Spleen (tissue), 13 donors: ENCODE measurements at places on chromosomes 12 and 14. TPM values are rescaled to one million over a fixed set of nuclear protein-coding genes. Genes with fewer than 3 reads are reported as not detected.
A peak's percentile ranks its signal among the peaks of the same experiment; 100 is the strongest.

LRRK2 gene
- total RNA-seq: 59.9 TPM

GRCh38 chr14:80037349-80037748 lies 174.0 kb downstream of the DIO2 start:
- no peak for DNase-seq

DNA sequence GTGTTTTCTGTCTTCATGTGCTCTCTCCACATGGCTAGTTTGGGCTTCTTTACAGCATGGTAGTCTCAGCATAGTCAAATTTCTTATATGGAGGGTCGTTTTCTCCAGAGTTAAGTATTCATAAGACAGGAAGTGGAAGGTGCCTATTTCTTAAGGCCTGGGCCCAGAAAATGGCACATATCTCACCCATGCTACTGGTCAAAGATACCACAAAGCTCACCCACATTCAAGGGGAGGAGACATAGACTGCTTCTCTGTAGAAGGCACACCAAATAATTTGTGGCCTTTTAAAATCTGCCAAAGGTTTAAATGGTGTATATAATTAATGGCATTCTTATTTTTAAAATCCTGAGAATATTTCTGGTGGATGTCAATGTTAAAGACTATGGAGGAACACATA lies 44.8 kb downstream of the CCDC91 start:
- DNase-seq: no peak

- DNase-seq: no peak
Measured at GRCh38 chr12:18700271-18700670, 37.5 kb downstream of the PLCZ1 start.

- DNase-seq: no peak
Measured at GRCh38 chr12:115354007-115354890, 670.3 kb upstream of the TBX3 start.

DNA sequence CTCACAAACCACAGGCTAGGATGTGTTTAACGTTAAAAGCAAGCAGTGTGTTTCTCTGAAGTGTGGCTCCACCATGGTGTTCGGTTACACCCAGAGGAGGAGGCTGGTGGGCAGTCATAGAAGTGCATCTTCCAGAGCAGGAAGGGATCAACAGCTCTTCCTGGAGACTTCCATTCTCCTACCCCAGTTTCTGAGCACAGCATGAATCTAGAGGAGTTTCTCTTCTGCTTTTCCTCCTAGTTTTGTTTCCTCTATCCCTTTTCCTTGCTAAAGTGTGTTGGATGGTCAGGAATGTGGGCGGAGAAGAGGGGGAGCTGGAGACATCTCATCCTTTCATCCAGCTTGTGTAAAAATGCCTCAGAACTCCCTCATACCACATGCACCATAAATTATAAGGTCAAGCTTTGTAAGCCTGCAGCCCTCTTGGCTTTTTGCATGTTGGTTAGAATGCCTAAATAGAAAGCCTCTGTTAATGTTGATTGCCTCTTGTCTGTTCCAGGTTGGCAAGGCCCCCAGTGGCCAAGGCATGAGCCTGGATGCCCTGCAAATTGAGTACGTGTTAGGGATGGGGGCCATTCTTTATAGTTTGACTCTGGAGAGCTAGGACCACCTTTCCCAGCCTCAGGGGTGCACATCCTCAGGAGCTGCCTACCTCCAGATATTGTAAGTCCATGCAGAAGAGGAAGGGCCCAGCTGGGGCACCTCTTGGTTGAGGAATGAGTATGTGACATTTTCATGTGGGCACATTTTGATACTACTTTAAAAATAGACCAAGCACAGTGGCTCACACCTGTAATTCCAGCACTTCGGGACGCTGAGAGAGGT lies 4.0 kb upstream of the CKAP4 start:
- DNase-seq: no peak

GRCh38 chr14:77023001-77023996 lies 5.2 kb downstream of the IRF2BPL start:
- DNase-seq: no peak

- DNase-seq: no peak
Measured at GRCh38 chr12:76921100-76921471, 42.3 kb upstream of the CSRP2 start.

GRCh38 chr14:94486883-94487282 lies 10.9 kb upstream of the SERPINA9 start:
- DNase-seq: no peak

MGP gene
- 96.6 TPM for total RNA-seq

- no peak for DNase-seq
Measured at GRCh38 chr14:24390701-24391468, 7.9 kb upstream of the NYNRIN start.

TM7SF3 gene
- total RNA-seq: 54.8 TPM

- DNase-seq: no peak
Measured at GRCh38 chr14:20603813-20604690, 12.9 kb upstream of the RNASE12 start.

DNA sequence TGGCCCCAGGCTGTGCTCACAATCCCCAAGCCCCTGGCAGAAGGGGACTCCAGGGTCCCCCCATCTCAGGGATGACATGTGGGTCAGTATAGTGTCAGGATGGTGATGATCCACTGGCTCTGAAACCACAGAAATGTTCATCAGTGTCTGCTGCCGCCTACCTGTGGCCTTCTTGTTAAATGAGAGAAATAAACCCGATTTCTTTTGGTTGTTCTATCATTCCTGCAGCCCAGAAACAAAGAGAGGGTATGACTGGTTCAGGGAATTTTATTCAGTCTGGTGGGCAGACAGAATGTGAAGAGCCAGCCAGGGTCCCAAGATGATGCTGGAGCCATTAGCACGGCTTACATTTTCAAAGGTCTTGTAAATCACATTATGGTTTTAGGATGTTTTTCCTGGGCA lies 86.6 kb downstream of the CRADD start:
- no peak for DNase-seq

GRCh38 chr14:53306267-53306721 lies 153.2 kb upstream of the DDHD1 start:
- DNase-seq: no peak

TBK1 gene
- 27.5 TPM for total RNA-seq

- DNase-seq: peak; percentile 82
Measured at GRCh38 chr12:29783773-29784666, at the start of gene TMTC1. Gene TMTC1, minus strand, starts transcription at chr12:29783942. Its CDS starts 191 bp downstream, at chr12:29783751.

CYP27B1 gene
- 0.47 TPM for total RNA-seq

TMCC3 gene
- 26.6 TPM for total RNA-seq

- no peak for DNase-seq
Measured at GRCh38 chr12:23753628-23754365, 195.7 kb downstream of the SOX5 start.

NTN4 gene
- 482 TPM for total RNA-seq
